HCT116 (cell line): ENCODE measurements at places on chromosomes 7 and 10. TPM values are rescaled to one million over a fixed set of nuclear protein-coding genes. Genes with fewer than 3 reads are reported as not detected.

- no peak overlapping the region for H3K4me3 ChIP-seq
- no peak overlapping the region for H3K27ac ChIP-seq
- no peaks in the 10 kb centered on the region for H3K36me3 ChIP-seq
- no peaks in the 10 kb centered on the region for H3K4me1 ChIP-seq
Observed at GRCh38 chr7:95845007-95845406, 72.7 kb downstream of the DYNC1I1 start.

The NUP42 gene
- 36.5 TPM for total RNA-seq

The LIPM gene
- not detected for total RNA-seq

GRCh38 chr10:45376371-45376801 lies 2.4 kb downstream of the ALOX5 start:
- H3K27me3 ChIP-seq = peaks cover 28% of the 10 kb centered on the region
- peaks cover 14% of the 10 kb centered on the region; the same call in 1 of the 2 replicates for H3K4me1 ChIP-seq
- H3K4me3 ChIP-seq = no peak overlapping the region
- DNase-seq = no peak
- no peaks in the 10 kb centered on the region for H3K36me3 ChIP-seq
- no peak overlapping the region for H3K27ac ChIP-seq

DNA sequence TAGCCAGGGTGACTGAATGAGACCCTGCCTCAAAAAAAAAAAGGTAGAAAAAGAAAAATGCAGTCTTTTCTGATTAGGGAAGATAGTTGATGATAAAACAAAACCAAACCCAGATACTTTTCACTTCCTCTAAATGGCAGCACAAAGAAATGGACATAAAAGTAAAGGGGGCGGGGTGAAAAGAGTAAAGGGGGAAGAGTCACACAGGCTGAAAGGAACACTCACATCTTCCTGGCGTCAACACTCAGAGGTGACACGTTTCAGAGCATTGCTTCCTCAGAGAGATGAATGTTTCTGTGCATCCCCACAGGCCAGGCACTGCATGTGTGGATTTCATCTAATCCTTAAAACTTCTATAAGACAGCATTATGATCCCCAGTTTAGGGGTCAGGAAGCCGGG lies 81.2 kb downstream of the HIPK2 start:
- no peak overlapping the region for H3K27ac ChIP-seq
- no peak for DNase-seq
- H3K4me3 ChIP-seq = no peak overlapping the region
- 0 out of 2 replicates have a peak, but pooled peaks cover 3% of the 10 kb centered on the region for H3K36me3 ChIP-seq
- 0 out of 2 replicates have a peak, but pooled peaks cover 4% of the 10 kb centered on the region for H3K4me1 ChIP-seq

The NPY4R2 gene
- total RNA-seq = not detected

The SVOPL gene
- total RNA-seq = not detected

- H3K4me1 ChIP-seq = no peaks in the 10 kb centered on the region
- no peak overlapping the region for H3K4me3 ChIP-seq
- peaks cover 4% of the 10 kb centered on the region; the same call in 1 of the 2 replicates for H3K36me3 ChIP-seq
- no peak overlapping the region for H3K27ac ChIP-seq
Observed at GRCh38 chr7:44819292-44819691, 22.8 kb downstream of the PPIA start.

GRCh38 chr10:58431903-58432302 lies 46.7 kb downstream of the TFAM start:
- H3K27ac ChIP-seq = no peak overlapping the region
- H3K36me3 ChIP-seq = no peaks in the 10 kb centered on the region
- peaks cover 22% of the 10 kb centered on the region for H3K4me1 ChIP-seq
- no peaks in the 10 kb centered on the region for H3K27me3 ChIP-seq
- no peak overlapping the region for H3K4me3 ChIP-seq

The IL6 gene
- total RNA-seq = not detected

- DNase-seq = no peak
- H3K27me3 ChIP-seq = no peaks in the 10 kb centered on the region
- H3K36me3 ChIP-seq = no peaks in the 10 kb centered on the region
- no peaks in the 10 kb centered on the region; the same call in 1 of the 2 replicates for H3K4me1 ChIP-seq
Observed at GRCh38 chr7:2490181-2490651, 14.0 kb upstream of the GRIFIN start.

The PON3 gene
- total RNA-seq = 2.6 TPM

The ANLN gene
- total RNA-seq = 130 TPM

DNA sequence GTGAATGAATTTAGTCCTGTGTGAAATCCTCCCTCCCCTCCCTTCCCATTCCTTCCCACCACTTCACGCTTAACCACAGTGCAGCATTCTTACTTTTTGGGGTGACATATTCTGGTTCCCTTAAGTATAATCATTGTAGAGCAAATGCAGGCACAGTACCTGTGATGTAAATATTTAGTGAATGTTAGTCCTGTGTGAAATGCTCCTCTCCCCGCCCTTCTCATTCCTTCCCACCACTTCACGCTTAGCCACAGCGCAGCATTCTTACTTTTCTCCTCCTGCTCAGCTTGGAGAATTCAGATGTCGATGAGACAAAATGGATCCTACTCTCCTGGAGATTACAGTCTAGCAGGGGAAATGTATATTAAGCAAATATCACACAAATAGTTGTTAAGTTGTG lies 258.8 kb downstream of the EXOC4 start:
- H3K4me3 ChIP-seq = no peak overlapping the region
- DNase-seq = no peak
- H3K36me3 ChIP-seq = no peaks in the 10 kb centered on the region

- DNase-seq = no peak
- H3K27me3 ChIP-seq = no peaks in the 10 kb centered on the region; the same call in 1 of the 2 replicates
- H3K4me1 ChIP-seq = no peaks in the 10 kb centered on the region
- H3K27ac ChIP-seq = no peak overlapping the region
- no peak overlapping the region for H3K4me3 ChIP-seq
Observed at GRCh38 chr7:36951257-36951697, 227.0 kb upstream of the AOAH start.

GRCh38 chr10:132404911-132405462 lies 8.0 kb downstream of the PWWP2B start:
- DNase-seq = no peak
- H3K4me1 ChIP-seq = peaks cover 23% of the 10 kb centered on the region
- H3K4me3 ChIP-seq = no peak overlapping the region
- no peaks in the 10 kb centered on the region for H3K36me3 ChIP-seq
- no peaks in the 10 kb centered on the region for H3K27me3 ChIP-seq
- H3K27ac ChIP-seq = no peak overlapping the region

GRCh38 chr7:129443612-129444011 lies 9.4 kb downstream of the STRIP2 start:
- H3K27ac ChIP-seq = no peak overlapping the region
- no peaks in the 10 kb centered on the region for H3K27me3 ChIP-seq
- H3K36me3 ChIP-seq = peaks cover 5% of the 10 kb centered on the region; the same call in 1 of the 2 replicates
- peaks cover 10% of the 10 kb centered on the region for H3K4me1 ChIP-seq
- no peak for DNase-seq
- H3K4me3 ChIP-seq = no peak overlapping the region

DNA sequence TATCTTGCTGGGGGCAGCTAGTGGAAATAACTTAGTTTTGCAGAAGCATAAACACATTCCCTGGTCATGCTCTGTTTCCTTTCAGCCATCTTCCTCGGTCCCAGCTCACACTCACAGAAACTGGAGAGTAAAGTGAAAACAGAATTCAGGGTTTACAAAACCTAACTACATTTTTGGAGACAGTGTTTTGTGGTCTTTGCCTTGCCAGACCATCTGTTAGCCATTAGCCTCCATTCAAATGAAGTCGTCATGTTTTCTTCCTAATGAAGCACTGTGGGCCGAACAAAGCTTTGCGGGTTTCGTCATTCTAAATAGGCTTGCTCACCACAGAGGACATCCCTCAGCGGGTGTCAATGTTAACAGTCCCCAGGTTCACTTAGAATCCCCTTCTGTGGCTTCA lies 214.6 kb upstream of the TMEM72 start:
- no peak overlapping the region for H3K4me3 ChIP-seq
- H3K36me3 ChIP-seq = no peaks in the 10 kb centered on the region
- peaks cover 8% of the 10 kb centered on the region; the same call in 1 of the 2 replicates for H3K27me3 ChIP-seq
- H3K4me1 ChIP-seq = no peaks in the 10 kb centered on the region

DNA sequence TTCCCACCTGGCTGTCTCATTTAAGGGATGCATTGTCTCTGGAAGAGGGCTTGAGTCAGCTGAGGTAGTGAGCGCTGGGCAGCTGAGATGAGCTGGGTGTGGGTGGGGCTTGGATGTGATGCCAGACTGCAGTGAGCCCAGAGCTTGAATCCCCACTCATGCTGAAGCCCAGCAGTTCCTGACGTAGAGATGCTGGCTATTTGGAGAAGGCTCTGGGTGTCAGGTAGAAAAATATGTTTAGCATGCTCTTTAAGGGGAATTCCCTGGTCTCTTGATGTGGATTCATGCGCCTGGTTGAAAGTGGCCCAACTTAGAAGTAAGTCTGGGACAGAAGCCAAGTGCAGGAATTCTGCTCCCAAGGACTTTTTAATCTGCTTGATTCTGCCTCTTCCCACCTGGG lies 241.5 kb upstream of the IGFBP3 start:
- H3K36me3 ChIP-seq = no peaks in the 10 kb centered on the region
- no peak overlapping the region for H3K4me3 ChIP-seq
- no peak for DNase-seq
- H3K27me3 ChIP-seq = no peaks in the 10 kb centered on the region
- no peak overlapping the region for H3K27ac ChIP-seq
- no peaks in the 10 kb centered on the region for H3K4me1 ChIP-seq

DNA sequence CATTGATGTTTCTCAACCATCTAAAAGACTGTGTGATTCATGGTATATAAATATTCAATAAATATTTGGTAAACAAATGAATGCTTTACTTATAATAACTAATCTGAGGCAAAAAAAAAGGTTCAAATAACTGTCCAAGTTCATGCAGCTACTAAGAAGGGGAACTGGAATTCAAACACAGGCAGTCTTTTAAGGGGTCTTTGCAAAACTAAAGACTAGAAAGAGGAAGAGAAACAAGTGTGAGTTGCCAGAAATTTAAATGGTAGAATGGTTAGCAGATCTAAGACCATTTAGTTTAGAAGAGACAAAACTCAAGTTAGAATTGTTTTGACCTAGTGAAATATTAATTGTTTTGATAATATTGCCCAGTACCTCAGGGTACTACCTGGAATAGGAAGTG lies 642.0 kb upstream of the LRRN3 start:
- no peak overlapping the region for H3K27ac ChIP-seq
- no peaks in the 10 kb centered on the region for H3K27me3 ChIP-seq
- DNase-seq = no peak
- H3K36me3 ChIP-seq = no peaks in the 10 kb centered on the region

- no peaks in the 10 kb centered on the region; the same call in 1 of the 2 replicates for H3K4me1 ChIP-seq
- peaks cover 47% of the 10 kb centered on the region for H3K27me3 ChIP-seq
Observed at GRCh38 chr7:141200191-141201108, 126.6 kb downstream of the TMEM178B start.

GRCh38 chr10:3829156-3830050 lies 44.4 kb upstream of the KLF6 start:
- peaks cover 14% of the 10 kb centered on the region for H3K4me1 ChIP-seq
- H3K4me3 ChIP-seq = peak overlapping the region; percentile 49
- no peaks in the 10 kb centered on the region for H3K36me3 ChIP-seq
- no peak for DNase-seq
- no peaks in the 10 kb centered on the region for H3K27me3 ChIP-seq

The ZP3 gene
- total RNA-seq = 23.4 TPM

DNA sequence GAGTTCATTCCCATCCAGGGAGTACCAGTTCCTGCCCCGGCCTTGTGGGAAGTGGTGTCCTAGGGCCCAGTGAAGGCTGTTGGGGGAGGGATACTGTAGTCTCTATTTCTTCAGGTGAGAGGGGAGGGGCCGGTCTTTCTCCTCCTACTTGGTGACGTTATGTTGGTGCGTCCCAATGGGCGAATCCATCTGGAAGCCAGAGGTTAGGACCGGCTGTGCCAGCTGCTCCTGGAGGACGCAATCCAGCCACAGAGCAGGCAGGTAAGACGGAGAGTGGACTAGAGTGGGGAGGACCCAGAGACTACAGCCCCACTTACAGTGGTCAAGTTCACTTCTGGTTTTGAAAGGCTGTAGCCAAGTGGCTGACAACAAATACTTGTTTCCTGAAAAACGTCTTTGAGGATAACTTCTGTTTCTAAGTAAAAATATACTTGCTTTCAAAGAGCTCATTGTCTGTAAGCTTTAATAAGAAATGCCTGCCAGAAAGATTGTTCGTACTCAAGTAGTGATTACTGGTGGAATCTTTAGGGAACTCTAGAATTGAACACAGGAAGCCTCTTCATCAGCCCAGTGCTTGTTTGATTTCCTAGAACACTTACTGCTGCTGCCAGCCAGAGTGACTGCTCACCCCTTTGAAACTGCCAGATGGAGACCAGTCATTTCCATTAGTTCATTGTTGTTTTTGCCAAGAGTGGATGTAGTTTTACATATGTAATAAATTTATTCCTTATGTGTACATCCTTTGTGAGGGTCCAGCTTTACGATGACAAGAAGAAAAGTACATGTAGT lies 25.4 kb downstream of the RBM33 start:
- H3K27ac ChIP-seq = no peak overlapping the region
- DNase-seq = no peak
- H3K4me3 ChIP-seq = no peak overlapping the region
- no peaks in the 10 kb centered on the region for H3K4me1 ChIP-seq
- no peaks in the 10 kb centered on the region for H3K36me3 ChIP-seq

The NEURL1 gene
- 1.4 TPM for total RNA-seq

The SOSTDC1 gene
- 0.20 TPM for total RNA-seq

DNA sequence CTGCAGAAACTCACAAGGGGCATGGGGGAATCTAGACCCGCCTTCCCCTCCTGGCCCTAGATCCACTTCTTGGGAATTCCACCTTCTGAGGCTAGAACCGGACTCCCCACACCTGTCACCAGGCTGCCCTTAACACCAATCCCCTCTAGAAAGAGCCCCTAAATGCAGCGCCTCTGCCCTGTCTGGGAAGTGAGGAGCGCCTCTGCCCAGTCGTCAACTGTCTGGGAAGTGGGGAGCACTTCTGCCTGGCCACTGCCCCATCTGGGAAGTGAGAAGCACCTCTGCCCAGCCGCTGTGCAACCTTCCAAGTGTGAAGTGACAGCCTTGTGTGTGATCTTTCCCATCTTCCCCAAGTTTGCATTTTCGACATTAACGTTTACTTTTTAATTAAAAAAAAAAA lies 8.8 kb downstream of the RCC1L start:
- peaks cover 16% of the 10 kb centered on the region for H3K36me3 ChIP-seq
- H3K4me3 ChIP-seq = no peak overlapping the region
- H3K27me3 ChIP-seq = no peaks in the 10 kb centered on the region
- H3K4me1 ChIP-seq = no peaks in the 10 kb centered on the region
- no peak for DNase-seq

The TRIM74 gene
- total RNA-seq = 1.0 TPM

GRCh38 chr7:95056107-95056739 lies 148.8 kb downstream of the PPP1R9A start:
- H3K4me1 ChIP-seq = no peaks in the 10 kb centered on the region
- no peak for DNase-seq
- H3K4me3 ChIP-seq = no peak overlapping the region
- H3K27me3 ChIP-seq = no peaks in the 10 kb centered on the region
- no peaks in the 10 kb centered on the region for H3K36me3 ChIP-seq

GRCh38 chr7:10015687-10016086 lies 958.0 kb upstream of the PHF14 start:
- no peaks in the 10 kb centered on the region for H3K4me1 ChIP-seq
- H3K36me3 ChIP-seq = no peaks in the 10 kb centered on the region
- H3K27me3 ChIP-seq = no peaks in the 10 kb centered on the region
- no peak overlapping the region for H3K27ac ChIP-seq
- H3K4me3 ChIP-seq = no peak overlapping the region
- DNase-seq = no peak

DNA sequence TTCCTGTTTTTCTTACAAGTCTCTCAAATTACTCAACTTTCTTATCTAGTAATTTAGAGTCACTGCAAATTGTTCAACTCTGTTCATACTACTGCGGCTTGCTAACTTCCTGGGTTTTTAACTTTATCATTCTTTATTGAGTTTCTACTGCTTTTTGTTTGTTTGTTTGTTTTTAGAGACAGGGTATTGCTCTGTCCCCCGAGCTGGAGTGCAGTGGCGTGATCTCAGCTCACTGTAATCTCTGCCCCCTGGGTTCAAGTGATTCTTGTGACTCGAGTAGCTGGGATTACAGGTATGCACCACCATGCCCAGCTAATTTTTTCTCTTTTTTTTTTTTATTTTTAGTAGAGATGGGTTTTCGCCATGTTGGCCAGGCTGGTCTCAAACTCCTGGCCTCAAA lies 182.9 kb downstream of the TSPAN12 start:
- no peak overlapping the region for H3K27ac ChIP-seq
- no peaks in the 10 kb centered on the region for H3K4me1 ChIP-seq
- DNase-seq = no peak
- no peak overlapping the region for H3K4me3 ChIP-seq
